ENCODE measurements at places on chromosomes 16 and 17. TPM values are rescaled to one million over a fixed set of nuclear protein-coding genes. Genes with fewer than 3 reads are reported as not detected.

GRCh38 chr17:43140396-43141332, 15.5 kb upstream of the BRCA1 start:
- no peak for DNase-seq

GRCh38 chr17:65039336-65039988, 17.1 kb downstream of the GNA13 start:
- DNase-seq: no peak

The MLST8 gene
- total RNA-seq: 69.2 TPM

The MLX gene
- 41.1 TPM for total RNA-seq

DNA sequence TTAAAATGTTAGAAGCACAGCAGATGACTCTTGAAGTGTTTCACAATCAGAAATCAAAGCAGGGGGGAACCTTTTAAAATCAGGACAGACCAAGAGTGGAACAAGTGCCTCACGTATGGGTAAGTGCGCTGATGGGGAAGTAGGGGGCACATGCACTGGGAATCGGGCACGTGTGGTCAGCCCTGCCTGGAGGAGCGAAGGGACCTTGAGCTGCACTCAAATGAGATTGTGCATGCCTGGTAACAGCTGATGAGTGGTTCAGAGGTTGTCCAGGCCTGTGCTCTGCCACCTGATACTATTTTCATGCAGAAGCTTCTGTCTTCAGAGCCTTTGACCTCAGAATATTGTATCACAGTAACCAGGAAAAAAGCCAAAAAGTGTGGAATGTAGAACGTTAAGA, 13.7 kb upstream of the XYLT2 start:
- DNase-seq: no peak

GRCh38 chr17:51901242-51901641, 257.3 kb downstream of the CA10 start:
- DNase-seq: no peak
